Gastroesophageal sphincter (tissue), 4 donors: ENCODE measurements at places on chromosomes 6 and 20. TPM values are rescaled to one million over a fixed set of nuclear protein-coding genes. Genes with fewer than 3 reads are reported as not detected.

- no peaks in the 10 kb centered on the region for H3K36me3 ChIP-seq
- ATAC-seq = no peak
- H3K4me3 ChIP-seq = no peak overlapping the region
- no peak overlapping the region for H3K27ac ChIP-seq
Observed at GRCh38 chr6:55892749-55893357, 17.5 kb upstream of the BMP5 start.

DNA sequence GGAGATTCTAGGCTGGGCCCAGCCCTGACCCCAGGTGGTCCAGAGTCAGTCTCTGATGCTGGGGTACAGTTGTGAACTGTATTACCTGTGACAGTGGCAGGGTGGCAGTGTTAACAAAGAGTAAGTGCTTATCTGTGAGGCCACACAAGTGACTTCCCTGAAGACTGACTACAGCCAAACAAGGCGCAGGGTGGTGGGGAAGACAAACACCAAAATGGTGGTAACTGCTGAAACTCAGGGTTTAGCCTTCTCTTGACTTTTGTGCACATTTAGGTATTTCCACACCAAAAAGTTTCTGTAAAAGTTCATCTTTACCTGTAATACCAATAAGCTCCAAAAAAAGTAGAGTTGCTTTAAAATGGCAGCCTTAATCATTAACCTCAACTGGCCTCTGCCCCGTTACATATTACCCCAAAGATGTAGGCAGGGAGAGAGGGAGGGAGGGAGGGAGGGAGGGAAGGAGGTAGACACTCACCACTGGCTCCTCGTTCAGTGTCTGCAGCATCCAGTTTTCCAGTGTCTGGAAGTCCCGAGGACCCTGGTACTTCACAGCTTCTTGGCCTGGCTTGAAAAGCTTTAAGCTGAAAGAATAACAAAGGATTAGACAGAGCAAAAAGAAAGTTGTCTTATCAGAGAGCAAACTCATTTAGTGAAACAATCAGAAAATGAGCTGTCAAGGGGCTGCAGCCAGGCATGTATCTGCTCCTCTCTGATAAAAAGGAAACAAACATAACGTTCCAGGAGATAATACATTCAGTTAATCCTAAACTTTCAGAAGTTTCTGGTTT is 11.3 kb downstream of the TXNDC5 start:
- H3K4me3 ChIP-seq = no peak overlapping the region
- H3K36me3 ChIP-seq = no peaks in the 10 kb centered on the region
- no peak overlapping the region for H3K27ac ChIP-seq
- no peak for ATAC-seq
- H3K4me1 ChIP-seq = no peaks in the 10 kb centered on the region

DNA sequence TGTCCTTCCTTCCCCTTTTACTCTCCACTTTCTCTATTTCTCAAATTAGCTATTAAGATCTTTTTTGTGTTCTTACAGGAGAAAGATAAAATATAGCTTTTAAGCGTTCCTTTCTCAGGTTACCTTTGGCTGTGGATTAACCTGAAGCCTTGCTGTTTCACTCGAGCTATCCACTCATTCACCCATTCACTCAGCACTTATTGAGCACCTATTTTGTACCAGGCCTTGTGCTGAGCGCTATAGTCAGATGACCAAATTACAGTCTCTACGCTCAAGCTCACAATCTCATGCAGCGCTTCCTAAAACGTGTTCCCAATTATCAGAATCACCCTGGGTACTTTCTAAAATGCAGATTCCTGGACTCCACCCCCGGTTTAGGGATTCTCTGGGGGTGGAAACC is 1.8 kb upstream of the CEP250 start:
- no peak overlapping the region for H3K4me3 ChIP-seq
- H3K27ac ChIP-seq = no peak overlapping the region
- peaks cover 20% of the 10 kb centered on the region for H3K4me1 ChIP-seq
- no peaks in the 10 kb centered on the region for H3K27me3 ChIP-seq
- ATAC-seq = no peak

DNA sequence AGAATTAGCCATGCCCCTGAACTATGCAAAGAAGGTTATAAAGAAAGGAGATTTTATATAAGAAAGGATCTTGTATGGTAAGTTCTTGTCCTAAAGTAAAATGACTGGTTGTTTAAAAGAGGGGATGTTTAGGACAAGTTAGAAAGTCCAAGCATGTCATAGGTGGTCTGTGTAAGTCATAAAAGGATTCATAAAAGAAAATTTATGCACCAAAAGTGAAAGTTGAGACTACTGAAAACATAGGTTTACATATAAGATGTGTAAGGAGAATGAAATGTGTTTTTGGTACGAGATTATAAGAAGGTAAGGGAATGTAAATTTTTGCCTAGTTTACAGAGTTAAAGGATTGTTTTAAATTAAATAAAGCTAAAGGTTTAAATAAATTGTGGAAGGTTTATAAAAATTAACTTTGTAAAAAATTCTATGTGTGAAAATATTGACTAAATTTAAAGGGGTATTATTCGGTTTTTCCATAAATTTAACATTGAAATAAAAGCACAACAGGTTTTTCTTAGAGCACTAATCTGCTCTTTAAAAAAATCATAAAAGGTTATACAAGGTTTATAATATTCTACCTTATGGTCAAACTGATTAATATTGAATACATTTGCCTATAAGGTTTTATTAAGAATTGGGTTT is 93.6 kb upstream of the UST start:
- no peaks in the 10 kb centered on the region for H3K4me1 ChIP-seq
- H3K4me3 ChIP-seq = no peak overlapping the region

DNA sequence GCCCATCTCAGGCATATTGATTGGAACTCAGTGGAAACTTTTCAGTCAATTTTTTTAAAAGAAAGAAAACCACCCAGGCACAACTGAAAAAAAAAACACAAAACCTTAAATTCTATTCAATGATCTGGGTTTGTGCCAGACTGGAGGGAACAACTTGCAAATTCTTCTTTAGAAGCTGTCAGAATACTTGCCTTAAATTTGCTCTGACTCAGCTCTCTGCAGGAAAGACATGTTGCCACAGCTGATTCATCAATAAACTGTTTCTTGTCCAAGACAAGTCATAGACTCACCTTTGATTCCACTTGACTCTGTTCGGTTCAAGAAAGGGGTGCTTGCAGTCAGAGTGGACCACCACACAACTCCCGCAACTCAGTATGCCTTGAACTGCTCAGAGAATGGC is 117.8 kb upstream of the F13A1 start:
- no peaks in the 10 kb centered on the region for H3K36me3 ChIP-seq
- no peak for ATAC-seq
- no peaks in the 10 kb centered on the region for H3K4me1 ChIP-seq

GRCh38 chr6:17530321-17530835 is 69.7 kb upstream of the FAM8A1 start:
- H3K27me3 ChIP-seq = no peaks in the 10 kb centered on the region
- no peak overlapping the region for H3K4me3 ChIP-seq
- no peak overlapping the region for H3K27ac ChIP-seq

The BTBD9 gene
- 18.9 TPM for total RNA-seq
